ENCODE measurements at places on chromosomes 5 and 9.

- no peak for DNase-seq
Measured at GRCh38 chr5:124952079-124952478, 205.6 kb upstream of the ZNF608 start.

- no peak for DNase-seq
Measured at GRCh38 chr5:125424402-125425141, 678.1 kb upstream of the ZNF608 start.

- DNase-seq = peak; percentile 14
Measured at GRCh38 chr5:122350496-122350895, 38.5 kb downstream of the SNCAIP start.

DNA sequence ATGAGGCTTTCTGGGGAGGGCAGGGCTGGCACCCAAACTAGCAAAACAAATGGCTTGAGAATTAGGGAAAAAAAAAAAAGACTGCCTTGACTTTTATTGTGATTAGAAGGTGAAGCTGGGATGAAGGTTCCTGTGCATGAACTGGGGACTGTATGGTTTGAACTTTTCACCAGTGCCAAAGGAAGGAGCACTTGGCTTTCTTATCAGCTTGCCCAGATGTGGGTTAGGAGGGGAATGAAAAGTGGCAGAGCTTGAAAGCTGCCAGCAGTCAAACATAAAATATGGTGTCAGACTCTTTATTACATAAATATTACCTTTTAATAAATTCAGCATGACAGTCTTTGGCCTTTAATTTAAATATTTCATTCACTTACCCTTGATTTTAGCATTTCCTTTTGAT, 182.5 kb downstream of the PSAT1 start:
- DNase-seq = no peak

DNA sequence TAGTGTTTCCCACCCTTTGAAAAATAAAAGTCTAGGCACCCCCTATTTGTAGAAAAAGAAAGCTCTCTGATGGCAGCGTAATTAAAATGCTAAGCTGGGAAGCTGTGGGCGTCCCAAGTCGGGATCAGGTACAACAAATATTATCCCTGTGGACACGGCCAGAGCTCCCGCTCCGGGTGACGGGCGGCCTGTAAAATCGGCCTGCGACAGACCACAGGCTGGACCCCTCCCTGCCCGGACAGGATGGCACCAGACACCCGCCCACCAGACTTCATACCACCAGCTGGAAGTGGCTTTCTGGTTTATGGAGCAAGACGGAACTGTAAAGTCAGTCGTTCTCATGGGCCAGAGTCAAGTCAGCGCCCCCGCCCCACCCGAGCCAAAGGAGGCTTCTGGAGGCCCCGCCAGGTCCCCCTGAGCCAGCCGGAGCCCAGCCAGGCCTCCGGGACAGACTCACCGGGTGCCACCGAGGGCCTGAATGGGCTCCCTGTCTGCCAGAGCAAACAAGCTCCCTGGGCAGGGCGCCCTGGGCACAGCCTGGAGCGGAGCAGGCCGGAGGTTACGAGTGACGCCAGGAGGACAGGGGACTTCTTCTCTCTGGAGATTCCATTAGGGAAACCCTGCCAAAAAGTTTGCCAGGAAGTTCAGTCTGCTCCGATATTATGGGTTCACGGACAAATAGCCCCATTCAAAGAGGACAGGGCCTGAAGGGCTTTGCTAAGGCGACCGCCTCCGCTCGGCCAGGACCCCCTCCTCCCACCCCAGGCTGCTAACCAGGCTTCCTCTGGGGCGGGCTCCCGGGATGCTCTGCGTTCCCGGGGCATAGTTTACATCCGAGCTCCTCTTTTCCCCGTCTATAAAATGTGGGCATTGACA, 173.7 kb downstream of the ERCC6L2 start:
- no peak for DNase-seq

GRCh38 chr5:1111727-1112289, at the start of gene SLC12A7:
Gene SLC12A7, minus strand, starts transcription at chr5:1112063. Its CDS starts 72 bp downstream, at chr5:1111991.
- DNase-seq = peak; percentile 54

DNA sequence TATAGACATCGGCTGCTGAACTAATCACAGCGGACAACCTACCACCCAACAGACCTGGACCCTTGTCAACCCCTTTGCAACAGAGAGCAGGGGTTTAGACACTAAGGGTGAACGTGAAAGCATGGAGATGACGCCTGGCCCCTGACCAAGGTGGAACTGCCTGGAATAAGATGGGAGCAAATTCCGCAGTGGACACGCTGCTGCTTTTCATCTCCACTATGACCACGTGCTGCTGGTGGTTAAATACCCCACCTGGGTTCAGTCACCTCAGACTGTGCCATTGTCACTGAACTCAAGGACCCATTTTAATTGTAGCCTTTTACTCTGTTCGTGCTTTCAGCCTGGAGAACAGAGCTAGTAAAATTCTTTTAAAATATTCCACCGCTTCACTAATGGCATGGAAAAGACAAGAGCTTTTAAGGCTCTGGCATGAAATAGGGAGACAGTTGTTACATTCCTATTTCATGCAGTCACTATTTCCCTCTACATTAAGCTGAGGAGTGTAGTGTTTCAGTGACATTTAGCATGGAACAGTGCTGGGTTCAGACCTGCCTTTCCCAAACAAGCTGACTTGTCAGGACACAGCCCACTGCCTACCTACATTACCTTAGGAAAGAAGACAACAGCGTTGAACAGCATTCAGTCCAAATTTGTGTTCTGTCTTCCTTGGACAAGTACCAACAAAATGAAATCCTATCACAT, 96.8 kb downstream of the ANKRD18B start:
- no peak for DNase-seq

DNA sequence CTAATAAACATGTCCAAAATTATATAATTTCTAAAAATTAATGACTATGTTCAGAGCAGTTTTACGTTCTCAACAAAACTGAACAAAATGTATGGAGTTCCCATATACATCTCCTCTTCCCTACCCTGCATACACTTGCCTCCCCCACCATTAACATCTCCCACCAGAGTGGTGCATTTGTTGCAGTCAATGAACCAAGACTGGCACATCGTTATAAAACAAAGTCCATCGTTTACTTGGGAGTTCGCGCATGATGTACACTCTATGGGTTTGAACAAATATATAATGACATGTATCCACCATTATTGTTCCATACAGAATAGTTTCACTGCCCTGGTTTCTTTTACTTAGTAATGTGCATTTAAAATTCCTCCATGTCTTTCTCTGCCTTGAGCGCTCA, 130.1 kb downstream of the APBA1 start:
- no peak for DNase-seq

DNA sequence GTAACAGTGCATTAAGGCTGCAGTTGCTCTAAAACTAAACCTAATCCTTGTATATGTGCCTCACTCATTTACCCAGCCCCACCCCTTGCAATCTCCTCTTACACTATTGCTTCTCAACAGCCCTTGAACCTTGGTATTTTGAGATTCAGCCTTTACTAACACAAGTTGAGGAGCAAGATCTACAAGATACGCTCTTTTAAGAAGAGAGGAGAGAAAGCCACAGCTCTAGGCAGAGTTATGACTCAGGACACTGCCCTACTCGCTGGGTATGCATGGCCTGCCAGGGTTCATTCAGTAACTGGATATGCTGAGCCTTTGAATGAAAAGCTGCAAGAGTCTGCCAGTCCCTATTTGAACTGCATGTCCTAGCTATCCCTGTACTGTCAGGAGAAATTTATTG, 219.5 kb downstream of the PCSK5 start:
- DNase-seq = no peak

GRCh38 chr5:446883-447263, 3.9 kb downstream of the EXOC3 start:
- DNase-seq = peak; percentile 72

DNA sequence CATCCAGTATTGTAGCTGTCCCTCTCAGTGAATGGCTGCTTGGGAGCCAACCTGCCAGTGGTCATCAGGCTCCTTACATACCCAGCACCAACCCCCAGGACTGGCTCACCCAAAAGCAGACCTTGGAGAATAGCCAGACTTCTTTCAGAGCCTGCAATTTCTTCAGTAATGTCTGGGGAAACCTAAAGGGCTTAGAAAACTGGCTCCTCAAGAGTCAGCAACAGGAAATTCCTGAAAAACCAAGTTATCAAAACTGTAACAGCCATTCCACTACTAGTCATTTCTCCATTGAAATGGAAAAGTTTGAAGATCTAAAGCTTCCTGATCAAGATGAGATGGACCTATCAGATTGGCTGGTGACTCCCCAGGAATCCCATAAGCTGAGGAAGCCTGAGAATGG, 12.3 kb upstream of the STING1 start:
- DNase-seq = no peak

GRCh38 chr9:135340143-135340655, 139.4 kb upstream of the PPP1R26 start:
- no peak for DNase-seq
